ENCODE measurements at places on chromosomes 13 and 19.

DNA sequence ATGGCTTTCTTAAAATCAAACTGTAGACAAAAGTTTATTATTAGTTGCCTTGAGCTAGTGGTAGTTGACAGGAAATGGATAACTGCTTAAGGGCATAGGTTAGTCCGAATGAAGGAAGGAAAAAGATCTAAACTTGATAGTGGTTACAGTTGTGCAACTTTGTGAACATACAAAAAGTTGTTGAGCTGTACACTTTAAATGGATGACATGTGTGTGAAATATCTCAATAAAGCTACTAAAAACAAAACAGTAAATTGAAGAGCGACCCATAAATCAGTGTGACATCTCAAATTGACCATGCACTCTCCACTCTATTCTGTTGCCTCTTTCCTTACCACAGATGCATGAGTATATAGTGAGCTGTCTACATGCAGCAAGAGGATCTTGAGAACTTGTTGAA is 1757.8 kb downstream of the PCDH9 start:
- DNase-seq, result no peak

DNA sequence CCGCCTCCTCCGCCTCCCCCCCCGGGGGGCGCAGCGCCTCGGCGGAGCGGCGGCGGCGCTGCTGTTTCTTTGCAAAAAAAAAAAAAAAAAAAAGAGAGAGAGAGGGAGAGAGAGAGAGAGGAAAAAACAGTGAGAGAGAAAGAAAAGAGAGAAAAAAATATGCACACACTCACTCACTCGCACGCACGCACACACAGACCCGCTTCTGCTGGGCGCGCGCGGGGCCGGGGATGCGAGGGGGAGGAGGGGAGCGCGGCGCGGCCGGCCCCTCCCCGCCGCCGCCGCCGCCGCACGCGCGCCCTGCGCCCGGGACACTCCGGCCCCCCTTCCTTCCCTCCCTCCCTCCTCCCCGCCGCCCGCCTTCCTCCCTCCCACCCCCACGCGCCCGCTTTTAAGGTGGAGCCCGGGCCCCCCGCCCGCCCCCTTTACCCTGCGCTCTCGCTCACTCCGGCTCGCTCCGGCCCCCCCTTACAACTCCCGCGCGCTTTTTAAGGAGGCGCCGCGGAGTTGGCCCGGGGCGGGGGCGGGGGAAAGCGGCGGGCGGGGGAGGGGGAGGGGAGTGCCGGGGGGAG is at the start of gene SAMD1:
Gene SAMD1 (minus strand): TSS at position 243 of the 572 bp plus-strand sequence.
- DNase-seq, result peak; percentile 82

DNA sequence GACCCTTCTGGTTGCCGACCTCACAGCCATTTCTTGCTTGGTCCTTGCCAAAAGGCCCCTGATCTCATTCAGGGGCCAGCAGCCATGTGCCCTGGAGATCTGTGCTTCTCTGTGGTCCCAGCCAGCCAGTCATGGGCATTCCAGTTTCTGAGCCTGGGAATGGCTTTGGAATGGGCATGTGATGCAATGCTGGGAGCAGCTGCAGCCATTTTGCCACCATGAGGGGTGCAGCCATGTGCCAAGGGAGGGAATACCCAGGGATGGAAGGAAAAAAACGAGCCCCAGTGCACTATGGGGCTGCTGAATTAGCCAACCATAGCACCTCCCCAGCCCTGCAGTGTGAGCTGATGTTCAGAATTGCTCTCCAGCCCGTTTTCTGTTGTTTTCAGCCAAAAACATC is 26.3 kb downstream of the F2RL3 start:
- DNase-seq, result no peak

- DNase-seq, result no peak
These were observed 19.9 kb downstream of the ACER1 start for GRCh38 chr19:6313398-6313969.

DNA sequence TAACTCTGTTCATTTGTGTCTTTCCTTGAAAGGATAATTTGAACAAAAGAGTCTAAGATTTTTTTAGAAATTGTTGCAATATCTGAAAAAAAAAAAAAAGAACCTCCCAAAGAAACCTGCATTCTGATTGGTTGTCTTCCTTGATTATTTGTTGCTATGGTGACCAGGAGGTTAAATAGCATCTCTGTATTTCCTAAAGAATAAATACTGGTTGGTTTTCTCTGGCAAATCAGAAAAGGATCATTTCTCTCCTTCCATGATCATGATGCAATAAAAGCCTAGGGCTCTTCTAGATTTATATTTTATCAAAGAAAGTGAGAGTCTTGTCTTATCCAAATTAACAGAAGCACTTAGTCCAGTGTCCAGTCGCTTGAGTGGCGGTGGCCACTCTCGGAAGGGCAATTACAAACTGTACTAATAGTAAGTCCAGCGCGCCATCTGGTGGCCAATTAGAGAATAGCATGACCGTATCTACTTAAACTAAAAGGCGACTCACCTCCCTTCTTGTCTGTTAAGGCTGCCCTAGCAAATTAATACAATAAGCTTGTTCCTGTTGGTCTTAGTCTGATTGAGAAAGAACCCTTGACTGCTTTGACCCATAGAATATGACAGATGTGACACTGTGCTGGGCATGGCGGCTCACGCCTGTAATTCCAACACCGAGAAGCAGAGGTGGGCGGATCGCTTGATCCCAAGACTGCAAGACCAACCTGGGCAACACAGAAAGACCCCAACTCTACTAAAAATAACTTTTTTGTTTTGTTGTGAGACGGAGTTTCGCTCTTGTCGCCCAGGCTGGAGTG is 47.0 kb upstream of the PNMA8B start:
- DNase-seq, result peak; percentile 89
